Right kidney (tissue), 9 donors: ENCODE measurements at places on chromosomes 5 and 9.

- no peak for DNase-seq
Measured at GRCh38 chr5:141343242-141343952, at the start of gene PCDHGA3. Gene PCDHGA3, plus strand, starts transcription at chr5:141343829. Its CDS starts 205 bp downstream, at chr5:141344034.

DNA sequence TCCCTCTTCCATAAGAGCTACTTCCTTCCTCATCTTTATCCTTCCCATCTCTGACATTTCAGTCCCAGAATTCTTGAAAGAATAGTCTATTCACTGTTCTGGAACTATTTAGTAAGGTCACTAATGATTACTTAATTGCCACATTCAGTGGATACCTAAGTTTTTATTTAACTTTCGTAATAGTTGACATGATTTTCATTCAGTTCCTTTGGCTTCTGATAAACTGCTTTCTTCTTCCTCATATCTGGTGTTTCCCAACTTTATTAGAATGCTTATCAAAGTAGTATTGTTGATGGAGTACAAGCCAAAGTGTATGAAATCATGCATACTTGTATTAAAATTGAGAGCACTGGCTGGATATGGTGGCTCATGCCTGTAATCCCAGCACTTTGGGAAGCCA lies 10.8 kb downstream of the UBE2D2 start:
- no peak for DNase-seq

DNA sequence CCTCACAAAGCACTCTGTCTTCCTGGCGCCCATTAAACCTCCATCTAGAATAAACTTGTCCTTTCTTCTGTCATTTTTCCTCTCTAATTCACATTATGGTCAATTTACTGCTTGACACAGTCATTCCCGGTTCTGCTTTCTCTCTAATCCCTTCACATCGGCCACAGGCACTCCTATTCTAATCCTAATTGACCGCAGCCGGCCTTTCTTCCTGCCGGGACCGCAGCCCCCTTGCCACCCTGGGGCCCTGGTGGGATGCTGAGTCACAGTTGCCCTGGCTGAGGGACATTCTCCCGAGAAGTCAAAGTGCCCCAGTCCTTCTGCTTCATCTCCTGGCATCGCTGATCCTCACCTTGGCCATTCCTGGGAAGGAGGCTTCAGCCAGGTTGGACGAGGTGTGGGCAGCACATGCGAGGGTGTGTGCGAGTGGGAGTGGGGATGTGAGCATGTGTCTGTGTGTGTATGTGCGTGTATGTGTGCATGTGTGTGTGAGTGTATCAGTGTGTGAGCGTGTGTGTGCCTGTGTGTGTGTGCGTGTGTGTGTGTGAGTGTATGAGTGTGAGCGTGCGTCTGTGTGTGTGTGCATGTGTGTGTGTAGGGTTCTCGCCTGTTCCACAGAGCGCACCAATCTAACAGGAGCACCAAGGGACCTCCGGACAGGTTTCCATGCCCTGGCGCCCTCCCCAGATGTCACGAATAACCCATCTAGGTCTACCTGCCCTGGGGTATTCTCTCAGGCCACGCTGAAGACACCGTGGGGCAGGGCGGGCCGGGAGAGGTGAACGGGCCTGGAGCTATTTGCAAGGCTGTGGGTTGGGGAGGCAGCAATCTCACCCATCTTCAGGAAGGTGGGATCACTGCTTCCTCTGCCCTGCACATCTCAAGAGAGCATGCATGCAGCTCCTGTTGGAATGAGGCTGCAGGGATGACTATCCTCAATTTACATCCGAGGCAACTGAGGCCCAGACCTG lies 191.2 kb downstream of the PAX5 start:
- DNase-seq = no peak

GRCh38 chr5:108421713-108422112 lies 39.8 kb upstream of the FBXL17 start:
- DNase-seq = no peak

GRCh38 chr5:180081481-180081880 lies 9.9 kb upstream of the RNF130 start:
- DNase-seq = no peak

DNA sequence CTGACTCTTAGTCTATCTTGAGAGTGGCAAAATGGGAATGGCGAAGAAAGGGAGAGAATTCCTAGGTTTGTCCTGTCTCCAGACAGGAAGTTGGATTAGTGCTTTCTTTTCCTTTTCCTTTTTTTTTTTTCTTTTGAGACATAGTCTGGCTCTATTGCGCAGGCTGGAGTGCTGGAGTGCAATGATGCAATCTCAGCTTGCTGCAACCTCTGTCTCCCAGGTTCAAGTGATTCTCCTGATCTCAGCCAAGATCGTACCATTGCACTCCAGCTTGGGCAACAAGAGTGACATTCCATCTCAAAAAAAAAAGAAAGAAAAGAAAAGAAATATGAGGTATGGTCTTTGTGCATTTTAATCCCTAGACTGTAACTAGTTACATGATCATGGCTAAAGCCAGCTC lies 12.6 kb upstream of the KIF27 start:
- DNase-seq = no peak

DNA sequence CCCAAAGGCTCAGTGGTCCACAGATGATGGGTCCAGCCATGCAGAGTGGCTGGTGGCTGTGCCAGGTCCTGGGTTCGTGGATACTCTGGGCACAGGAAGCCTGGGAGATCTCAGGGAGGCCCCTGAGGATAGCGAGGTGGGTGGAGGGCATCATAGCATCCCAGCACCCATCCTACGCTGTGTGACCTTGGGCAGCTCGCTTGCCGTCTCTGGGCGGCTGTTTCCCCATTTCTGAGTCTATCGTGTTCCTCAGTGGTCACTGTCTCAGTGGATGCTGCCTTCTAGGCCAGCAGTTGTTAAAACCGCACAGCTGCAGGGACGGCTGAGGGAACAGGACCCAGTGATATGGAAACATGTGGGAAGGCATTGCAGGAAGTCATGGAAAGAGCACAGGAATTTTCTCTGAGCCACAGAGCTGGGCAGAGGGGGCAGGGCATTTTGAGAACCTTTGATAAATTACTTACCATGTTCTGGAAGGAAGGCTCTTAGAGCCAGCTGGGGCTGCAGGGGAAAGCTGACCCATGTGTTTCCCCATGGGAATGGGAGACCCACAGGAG lies 86.4 kb upstream of the COL5A1 start:
- DNase-seq = no peak
